ENCODE measurements at places on chromosomes 3 and 15.

DNA sequence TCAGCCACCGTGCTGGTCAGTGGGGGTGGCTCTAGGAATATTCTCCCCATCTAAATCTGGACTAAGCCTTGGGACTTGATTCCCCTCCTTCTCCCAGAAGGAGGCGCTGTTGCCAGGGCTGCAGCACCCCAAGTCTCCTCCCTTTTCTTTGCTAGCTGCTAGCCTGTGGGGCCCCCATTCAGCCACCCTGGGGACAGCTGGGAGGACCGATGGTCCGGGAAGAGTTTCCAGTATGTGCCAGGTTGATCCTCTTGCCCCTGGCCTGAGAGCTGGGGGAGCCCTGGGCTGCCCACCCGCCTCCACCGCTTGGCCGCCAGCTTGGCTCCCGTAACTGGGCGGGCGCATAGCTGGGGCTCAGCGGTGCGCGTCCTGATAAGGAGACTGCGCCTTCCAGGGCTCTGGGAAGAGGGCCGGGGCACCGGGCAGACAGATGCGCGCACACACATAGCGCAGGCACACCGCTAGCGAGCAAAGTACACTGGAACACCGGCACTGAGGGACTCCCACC lies 4.2 kb downstream of the SMAD6 start:
- DNase-seq: no peak

DNA sequence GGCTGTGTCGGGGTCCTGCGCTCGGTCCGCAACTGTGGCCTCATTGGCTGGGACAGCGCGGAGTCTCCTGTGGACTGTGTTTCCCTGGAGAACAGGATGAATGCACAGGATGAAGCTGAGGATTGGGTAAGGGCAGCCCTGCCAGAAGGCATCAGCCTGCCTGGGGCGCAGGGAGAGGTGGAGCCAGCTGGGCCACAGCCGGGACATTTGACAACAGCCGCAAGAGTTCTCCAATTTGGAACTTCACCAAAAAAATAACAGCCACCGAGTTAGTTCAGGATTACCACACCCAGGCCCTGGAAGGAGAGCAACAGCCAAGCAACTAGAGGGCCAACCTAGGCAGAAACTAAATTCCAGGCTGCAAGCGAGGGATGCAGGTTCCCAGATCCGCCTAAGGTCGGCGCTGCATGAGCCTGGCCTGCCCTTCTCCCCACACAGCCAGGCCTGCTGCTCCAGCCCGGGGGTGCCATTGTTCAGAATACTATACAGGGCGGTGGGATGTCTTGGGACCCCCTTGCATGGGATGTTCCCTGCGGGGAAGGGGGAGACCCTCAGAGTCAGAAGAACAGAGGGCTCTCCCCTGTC lies 229.3 kb downstream of the OCA2 start:
- DNase-seq: no peak

- DNase-seq: peak; percentile 78
These were observed 672.2 kb downstream of the DIPK2A start for GRCh38 chr3:144643771-144644198.

GRCh38 chr3:72606005-72606800 lies 242.0 kb downstream of the SHQ1 start:
- DNase-seq: peak; percentile 34

DNA sequence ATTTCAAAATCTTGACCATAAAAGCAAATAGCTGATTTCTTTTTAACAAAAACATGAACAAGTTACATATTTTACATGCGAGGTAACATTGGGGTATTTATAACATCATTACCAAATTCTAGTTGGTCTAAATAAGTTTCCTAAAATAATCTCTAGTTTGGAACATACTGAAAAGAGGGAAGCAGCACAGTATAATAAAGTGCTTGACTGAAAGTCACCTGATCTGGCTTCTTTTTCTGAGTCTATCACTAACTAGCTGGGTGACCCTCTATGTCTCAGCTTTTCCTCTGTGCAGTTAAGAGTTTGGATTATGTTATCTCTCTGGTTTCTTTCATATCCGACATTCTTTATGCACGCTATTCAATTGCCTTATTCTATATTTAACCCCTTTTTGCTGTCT lies 19.8 kb upstream of the CNTN4 start:
- no peak for DNase-seq

DNA sequence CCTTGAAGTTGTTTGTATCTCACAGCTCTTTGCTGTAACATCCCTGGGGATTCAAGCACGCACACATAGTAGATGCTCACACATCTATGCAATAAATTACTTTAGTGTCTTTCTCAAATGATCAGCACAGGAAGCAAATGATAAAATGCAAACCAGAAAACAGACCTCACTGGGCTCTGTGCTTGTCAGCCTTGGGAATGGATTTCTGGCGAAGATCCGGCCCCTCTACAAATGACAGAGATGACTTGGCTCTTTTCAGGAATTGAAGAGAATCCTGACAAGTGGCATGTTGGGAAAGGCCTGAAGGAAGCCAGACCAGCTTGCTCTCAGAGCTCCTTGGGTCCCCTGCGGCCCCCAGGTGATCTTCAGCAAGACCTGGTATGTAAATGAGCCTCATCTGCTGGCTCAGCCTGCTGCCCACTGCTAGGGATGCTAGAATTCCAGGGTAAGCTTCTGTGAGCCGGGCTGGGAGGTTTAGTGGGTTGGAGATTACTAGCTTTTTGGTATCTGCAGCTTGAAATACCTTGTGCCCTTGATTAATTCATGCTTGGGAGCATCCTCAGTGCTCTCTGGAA lies 54.1 kb downstream of the LPP start:
- DNase-seq: no peak

DNA sequence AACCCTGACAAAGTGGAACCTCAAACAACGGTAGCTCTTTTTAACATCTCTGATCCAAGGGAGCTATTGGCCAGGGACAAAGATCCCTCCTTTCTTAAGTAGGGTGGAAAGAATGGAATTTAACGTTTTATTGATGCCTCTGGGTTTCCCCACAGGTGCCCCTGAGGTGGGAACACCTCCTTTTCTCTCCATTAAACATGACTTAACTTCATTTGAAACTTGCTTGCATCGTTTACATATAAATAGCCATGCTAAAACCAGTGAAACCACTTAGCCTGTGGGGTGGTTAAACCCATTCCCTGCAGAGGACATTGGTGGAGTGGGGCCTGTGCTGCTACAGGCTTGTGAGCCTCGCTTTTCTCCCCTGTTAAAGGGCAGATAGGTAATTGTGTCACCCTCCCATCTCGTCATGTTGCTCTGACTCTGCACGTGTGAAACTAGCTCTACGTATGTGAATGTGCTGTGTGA lies 9.7 kb downstream of the CGNL1 start:
- no peak for DNase-seq

DNA sequence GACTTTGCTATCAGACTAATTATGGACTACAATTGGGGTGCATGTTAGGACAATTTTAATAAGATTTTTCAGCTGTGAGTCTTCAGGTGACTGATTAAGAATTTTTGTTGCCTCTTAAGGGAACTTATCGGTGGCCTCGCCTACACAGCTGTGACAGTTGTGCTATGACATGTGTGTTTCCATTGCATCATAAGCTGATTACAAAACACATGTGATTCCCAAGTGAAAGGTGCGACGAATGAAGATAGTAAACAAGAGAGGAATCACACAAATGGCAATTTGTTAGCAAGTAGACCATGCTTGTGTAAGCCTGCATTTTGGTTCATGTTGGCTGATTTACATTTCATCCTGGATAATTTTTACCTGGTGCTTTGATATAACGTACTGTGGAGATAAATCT lies 8.3 kb downstream of the ROBO2 start:
- no peak for DNase-seq

DNA sequence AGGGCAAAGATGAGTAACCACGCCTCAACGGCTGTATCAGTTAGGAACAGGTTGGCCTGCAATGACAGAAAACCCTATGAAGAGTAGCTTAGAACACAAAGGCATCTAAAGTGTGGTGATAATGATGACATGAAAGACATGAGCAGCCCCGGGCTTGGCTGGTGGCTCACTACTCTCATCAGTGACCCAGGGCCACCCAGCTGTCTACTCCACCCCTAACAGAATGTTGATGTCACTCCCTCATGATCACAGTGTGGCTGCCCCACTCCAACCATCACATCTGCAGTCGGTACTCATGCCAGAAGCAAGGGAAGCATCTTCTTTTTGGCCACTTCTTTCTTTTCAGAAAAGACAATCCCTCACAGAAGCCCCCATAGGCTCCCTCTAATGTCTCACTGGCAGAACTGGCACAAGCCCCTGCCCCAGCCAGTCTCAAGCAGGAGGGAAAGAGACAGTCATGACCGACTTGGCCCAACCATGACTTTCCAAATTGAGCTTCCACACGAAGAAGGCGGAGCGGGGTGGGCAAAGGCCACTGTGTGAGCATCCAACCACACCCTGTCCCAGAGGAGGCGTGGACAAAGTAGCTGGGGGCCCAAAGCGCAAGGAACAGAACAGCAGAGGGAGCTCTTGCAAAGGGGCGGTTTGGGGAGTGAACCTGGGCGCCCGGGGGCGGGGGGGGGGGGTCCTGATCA lies 72.0 kb upstream of the IQSEC1 start:
- DNase-seq: no peak

- DNase-seq: no peak
These were observed 1.9 kb downstream of the C3orf20 start for GRCh38 chr3:14676881-14677280.

GRCh38 chr15:67109141-67110034 lies 44.0 kb downstream of the SMAD3 start:
- DNase-seq: no peak

GRCh38 chr3:123876858-123877257 lies 7.3 kb downstream of the MYLK start:
- DNase-seq: no peak

GRCh38 chr3:129288446-129288845 lies 9.8 kb downstream of the HMCES start:
- no peak for DNase-seq

GRCh38 chr3:105885256-105885655 lies 16.4 kb upstream of the CBLB start:
- no peak for DNase-seq

GRCh38 chr3:71062952-71063772 lies 520.4 kb downstream of the FOXP1 start:
- DNase-seq: peak; percentile 58

Data from pons (tissue), 1 donor.